Prostate gland (tissue), 2 donors: ENCODE measurements at places on chromosomes 1 and 21. TPM values are rescaled to one million over a fixed set of nuclear protein-coding genes. Genes with fewer than 3 reads are reported as not detected.

GRCh38 chr1:210232511-210233215, at the start of gene SERTAD4:
TSS of gene SERTAD4 (plus strand) at chr1:210232796. CDS start at chr1:210237961, 5,165 bp downstream.
- peak; percentile 83 for DNase-seq
- H3K4me1 ChIP-seq: no peaks in the 10 kb centered on the region

TDRD10 gene
- total RNA-seq: 0.46 TPM

- H3K4me1 ChIP-seq: no peaks in the 10 kb centered on the region
- no peak overlapping the region for H3K27ac ChIP-seq
- no peak overlapping the region for H3K4me3 ChIP-seq
- DNase-seq: no peak
- no peaks in the 10 kb centered on the region for H3K27me3 ChIP-seq
Observed at GRCh38 chr1:84164161-84164560, 20.1 kb downstream of the PRKACB start.

DNA sequence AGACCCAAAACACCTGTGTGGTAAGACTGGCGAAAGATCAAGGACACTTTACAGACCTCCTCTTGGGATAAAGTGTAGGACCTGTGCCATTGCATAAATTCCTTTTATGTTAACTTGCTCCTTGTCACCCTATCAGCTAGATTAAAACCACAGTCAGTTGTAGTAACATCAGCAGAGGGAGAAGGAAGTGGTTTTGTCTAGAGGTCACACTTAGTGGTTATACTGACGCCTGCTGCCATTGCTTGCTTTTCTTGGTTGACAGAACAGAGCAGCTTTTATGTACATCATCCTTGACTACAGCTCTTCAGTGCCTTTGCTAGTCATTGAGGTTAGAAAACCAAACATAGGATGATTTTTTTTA, 101.4 kb downstream of the PBX1 start:
- peaks cover 10% of the 10 kb centered on the region for H3K4me1 ChIP-seq
- H3K27me3 ChIP-seq: no peaks in the 10 kb centered on the region
- H3K4me3 ChIP-seq: no peak overlapping the region

GRCh38 chr1:43867976-43868740, 65.4 kb upstream of the ARTN start:
- H3K4me1 ChIP-seq: no peaks in the 10 kb centered on the region
- H3K4me3 ChIP-seq: no peak overlapping the region
- no peak overlapping the region for H3K27ac ChIP-seq
- no peak for DNase-seq

HMCN1 gene
- total RNA-seq: 3.5 TPM

KCNE2 gene
- not detected for total RNA-seq

GRCh38 chr1:210104103-210104502, 128.5 kb upstream of the SERTAD4 start:
- peaks cover 3% of the 10 kb centered on the region for H3K27me3 ChIP-seq
- DNase-seq: no peak
- H3K4me3 ChIP-seq: no peak overlapping the region
- no peak overlapping the region for H3K27ac ChIP-seq

HSD3B2 gene
- total RNA-seq: 0.62 TPM

SHISAL2A gene
- 2.6 TPM for total RNA-seq

DNA sequence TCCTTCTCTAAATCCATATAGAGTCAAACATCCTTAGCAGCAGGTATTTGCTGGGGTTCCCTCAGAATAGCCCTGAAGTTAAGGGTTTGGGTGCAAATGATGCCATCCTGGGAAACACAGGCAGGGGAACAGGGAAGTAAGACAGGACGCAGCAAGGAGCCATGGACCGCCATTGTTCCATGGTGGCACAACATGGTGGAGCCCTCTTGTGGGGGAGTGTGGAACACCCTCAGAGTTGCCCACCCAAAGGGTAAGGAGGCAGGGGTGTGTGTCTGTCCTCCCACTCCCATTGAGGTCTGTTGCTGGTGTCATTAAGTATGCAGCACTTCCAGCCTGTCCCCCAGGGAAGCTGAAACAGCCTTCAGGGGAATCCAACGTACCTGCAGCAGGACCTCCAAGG, 20.4 kb upstream of the RCAN1 start:
- no peak for DNase-seq
- H3K27me3 ChIP-seq: no peaks in the 10 kb centered on the region
- no peak overlapping the region for H3K4me3 ChIP-seq
- no peaks in the 10 kb centered on the region for H3K36me3 ChIP-seq
- H3K4me1 ChIP-seq: no peaks in the 10 kb centered on the region

- H3K4me3 ChIP-seq: no peak overlapping the region
- H3K27ac ChIP-seq: no peak overlapping the region
- DNase-seq: no peak
- no peaks in the 10 kb centered on the region for H3K27me3 ChIP-seq
Observed at GRCh38 chr21:35042836-35043235, 6.3 kb downstream of the RUNX1 start.

DNA sequence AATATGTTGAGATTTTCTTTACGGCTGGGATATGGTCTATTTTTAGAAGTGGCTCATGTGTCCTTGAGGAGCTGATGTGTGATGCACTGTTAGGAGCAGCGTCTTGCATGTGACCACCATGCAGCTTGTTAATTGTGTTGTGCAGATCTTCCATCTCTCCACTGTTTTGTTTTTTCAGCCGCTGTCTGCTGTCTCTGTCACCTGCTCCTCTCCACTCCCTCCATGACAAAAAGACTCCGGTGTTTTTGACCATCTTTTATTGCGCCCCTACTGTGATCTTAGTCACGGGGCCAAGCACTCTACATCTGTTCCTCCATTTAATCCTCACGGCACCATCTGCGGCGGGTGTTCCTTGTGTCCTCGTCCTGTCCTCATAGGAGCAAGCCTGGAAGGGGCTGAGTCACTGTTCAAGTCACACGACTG, 51.8 kb downstream of the ADARB1 start:
- peaks cover 7% of the 10 kb centered on the region for H3K4me1 ChIP-seq
- DNase-seq: no peak
- no peak overlapping the region for H3K27ac ChIP-seq
- H3K4me3 ChIP-seq: no peak overlapping the region
- no peaks in the 10 kb centered on the region for H3K27me3 ChIP-seq

HECTD3 gene
- total RNA-seq: 60.4 TPM

DNA sequence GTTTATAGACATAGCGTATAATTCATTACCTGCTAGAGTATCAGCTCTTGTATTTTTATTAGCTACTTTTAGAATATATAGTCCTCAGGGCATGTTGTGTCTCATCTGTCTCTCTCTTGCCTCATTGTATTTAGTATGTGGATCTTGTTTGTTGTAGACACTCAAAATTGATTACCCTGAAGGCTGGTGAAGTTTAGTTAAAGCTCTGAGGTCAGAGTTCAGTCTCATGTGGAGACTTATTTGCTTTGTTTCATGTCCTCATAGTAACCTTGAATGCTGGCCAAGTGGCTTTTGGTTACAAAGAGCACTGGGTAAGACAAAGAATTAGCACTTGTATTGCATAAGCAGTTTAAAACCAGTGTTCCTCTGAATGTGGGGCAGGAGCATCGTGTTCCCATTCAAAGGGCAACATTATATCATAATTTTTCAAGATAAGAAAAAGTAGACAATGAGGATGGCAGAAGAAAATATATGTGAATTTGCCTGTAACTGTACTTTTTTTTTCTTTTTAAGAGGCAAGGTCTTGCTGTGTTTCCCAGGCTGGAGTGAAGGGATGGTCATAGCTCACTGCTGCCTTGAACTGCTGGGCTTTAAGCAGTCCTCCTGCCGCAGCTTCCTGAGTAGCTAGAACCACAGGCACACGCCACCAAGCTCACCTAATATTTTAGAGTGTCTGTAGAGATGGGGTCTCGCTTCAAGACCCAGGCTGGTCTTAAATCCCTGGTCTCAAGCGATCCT, 17.4 kb downstream of the CNST start:
- H3K27ac ChIP-seq: no peak overlapping the region
- no peak overlapping the region for H3K4me3 ChIP-seq
- no peaks in the 10 kb centered on the region for H3K36me3 ChIP-seq
- DNase-seq: no peak
- H3K27me3 ChIP-seq: no peaks in the 10 kb centered on the region
